Activated naive CD4-positive, alpha-beta T cell treated with anti-CD3 and anti-CD28 coated beads, Interleukin-2, amount 10 ng/mL, durations not matched to agents 7 days and 5 days (primary cell): ENCODE measurements at places on chromosomes 7 and 10.

DNA sequence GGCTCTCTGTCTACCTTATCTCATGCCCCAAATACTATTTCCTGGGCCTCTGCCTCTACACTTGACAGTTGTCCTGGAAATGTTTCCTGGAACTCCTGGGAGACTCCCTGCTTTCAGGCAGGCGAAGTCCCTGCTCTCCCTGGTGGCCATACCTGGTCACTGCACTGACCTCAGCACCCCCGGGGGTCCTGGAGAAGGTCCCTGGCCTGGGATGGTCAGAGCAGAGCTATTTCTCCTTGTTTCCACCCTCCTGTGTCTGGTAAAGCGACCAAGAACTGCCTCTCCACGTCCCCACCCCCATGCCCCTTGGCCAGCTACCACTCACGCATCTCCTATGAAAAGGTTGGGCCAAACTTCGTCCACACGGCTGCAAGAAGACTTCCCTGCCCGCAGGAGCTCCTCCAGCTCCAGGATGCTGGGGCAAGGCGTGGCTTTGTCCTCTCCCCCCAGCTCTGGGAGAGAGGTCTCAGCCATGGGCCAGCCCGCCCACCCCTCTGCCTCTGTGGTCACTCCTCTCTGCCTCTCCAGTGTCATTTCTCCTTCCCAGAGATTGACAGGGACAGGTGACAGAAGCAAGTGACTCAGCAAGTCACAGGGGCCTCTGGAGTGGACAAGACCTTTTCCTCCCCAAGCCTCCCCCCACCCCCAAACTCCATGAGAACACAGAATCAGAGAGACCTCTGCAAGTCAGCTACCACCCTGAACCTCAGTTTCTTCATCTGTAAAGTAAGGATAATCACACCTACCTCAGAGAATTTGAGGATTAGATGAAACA lies 2.6 kb upstream of the SAMD8 start:
- DNase-seq, result no peak

- no peak for DNase-seq
These were observed 251.1 kb upstream of the LRRN3 start for GRCh38 chr7:110839866-110840265.

DNA sequence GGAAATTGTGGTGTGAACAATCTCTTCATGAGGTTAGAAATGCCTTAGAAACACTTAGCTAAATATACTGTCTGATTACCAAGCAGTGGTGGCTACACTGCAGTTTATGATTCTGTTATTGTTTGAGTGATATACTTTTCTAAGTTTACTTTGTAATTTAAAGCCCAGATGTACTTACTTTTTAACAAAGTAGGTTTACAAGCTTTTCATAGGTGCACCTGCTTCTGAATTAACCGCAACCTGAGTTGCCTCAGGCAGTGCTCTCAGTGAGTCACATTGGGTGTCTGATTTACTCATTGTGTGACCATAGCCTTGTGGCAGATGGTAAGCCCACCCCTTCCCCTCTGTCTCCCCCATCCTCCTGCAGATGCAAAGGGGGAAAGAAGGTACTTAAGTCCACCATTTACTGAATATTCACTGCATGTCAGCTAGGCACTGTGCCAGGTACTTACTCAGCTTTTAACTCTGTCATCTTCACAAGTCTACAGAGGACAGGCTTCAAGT lies 9.0 kb downstream of the MTURN start:
- DNase-seq, result no peak

GRCh38 chr7:36840904-36841303 lies 116.6 kb upstream of the AOAH start:
- no peak for DNase-seq

DNA sequence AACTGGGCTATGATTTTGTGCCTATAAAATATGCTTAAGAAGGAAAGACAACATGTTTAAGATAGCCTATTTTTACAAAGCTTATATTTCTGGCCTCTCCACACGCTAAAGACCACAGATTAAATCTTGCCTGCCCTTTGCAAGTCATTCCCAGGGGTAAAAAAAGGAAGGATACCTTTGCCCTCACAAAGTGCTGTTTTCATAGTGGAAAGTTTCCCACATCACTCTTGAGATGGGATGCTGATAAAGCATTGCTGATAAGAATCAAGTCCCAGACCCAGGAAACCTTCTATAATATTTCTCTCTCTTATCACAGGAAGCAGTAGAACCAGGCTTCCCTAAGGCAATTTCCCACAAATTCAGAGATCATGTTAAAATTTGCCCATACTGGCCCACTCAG lies 56.5 kb downstream of the GSAP start:
- DNase-seq, result no peak

DNA sequence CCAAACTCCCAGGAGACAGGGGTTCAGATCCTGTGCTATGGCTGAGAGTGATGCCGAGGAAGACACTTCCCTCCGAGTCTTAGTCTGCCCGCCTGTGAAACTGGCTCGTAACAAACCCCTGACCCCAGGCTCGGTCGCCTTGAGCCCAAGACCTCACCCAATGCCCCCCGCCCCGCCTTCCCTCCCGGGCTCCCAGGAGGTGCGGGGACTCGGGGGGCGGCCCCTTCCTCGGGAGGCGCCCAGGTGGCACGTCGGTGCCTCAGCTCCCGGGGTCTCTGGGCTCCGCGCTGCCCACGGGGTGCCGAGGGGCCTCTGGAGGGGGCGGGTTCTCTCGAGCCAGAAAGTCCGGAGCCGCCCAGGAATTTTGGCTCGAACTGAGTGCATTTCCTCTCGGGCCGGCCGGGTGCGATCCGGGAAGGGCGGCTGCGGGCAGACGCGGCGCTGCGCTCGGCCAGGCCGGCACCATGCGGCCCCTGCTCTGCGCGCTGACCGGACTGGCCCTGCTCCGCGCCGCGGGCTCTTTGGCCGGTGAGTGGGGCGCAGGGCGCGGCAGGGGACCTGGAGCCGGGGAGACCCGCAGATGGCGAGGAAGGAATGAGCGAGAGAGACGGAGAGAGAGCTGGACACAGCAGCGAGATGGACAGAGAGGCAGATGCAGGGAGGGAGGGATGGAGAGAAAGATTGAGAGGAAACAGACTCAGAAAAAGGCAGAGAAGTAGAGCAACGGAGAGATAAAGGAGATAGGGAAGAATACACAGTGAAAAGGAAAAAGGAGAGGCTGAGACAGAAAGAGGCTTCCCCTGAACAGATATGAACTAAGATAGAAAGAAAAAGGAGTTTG lies at the start of gene PLAC9:
Gene PLAC9, plus strand, starts transcription at position 432 of the 841 bp plus-strand sequence. Its CDS starts 33 bp downstream, at position 465.
- DNase-seq, result no peak

DNA sequence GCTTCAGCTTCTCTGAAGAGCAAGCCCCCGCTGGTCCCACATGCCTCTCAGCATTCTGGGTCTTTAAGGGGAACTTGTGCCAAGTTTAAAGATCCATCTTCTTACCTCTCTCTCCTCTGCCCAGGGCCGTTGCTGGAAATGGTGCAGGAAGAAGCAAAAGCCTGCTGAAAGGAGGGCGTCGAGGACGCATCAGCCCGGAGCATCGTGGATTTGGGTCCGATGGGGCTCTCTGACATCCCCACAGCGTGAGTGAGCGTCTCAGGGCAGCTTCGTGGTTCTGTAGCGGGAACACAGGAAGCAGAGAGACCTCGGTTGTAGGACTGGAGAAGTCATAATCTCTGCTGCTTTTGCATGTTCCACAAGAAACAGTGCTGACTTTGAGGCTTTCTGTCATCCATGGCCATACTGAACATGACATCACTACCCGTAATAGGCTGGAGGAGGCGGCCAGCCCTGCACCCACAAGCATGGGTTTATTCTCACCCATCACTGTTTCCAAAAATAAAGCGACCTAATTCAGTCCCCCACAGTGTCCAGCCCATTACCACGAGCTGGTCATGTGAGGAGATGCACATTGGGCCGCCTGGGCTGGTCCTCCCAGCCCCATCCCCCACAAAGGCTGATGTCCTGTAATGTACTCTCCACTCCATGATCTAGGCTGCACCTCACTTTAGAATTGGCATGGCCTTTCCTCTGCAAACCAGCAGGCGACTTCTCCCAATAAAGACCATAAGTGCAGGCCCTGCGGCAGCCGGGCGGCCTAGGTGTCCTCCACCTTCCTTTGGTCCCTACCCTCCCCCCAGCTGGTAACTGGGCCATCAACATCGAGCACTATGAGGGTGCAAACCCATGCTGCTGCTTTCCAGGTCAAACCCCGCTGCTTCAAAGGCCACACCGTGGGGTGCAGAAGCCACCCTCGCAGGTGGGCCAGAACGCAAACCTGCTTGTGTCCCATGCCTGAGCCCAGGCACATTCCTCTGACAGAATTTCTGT lies 276.9 kb downstream of the TNS3 start:
- no peak for DNase-seq

DNA sequence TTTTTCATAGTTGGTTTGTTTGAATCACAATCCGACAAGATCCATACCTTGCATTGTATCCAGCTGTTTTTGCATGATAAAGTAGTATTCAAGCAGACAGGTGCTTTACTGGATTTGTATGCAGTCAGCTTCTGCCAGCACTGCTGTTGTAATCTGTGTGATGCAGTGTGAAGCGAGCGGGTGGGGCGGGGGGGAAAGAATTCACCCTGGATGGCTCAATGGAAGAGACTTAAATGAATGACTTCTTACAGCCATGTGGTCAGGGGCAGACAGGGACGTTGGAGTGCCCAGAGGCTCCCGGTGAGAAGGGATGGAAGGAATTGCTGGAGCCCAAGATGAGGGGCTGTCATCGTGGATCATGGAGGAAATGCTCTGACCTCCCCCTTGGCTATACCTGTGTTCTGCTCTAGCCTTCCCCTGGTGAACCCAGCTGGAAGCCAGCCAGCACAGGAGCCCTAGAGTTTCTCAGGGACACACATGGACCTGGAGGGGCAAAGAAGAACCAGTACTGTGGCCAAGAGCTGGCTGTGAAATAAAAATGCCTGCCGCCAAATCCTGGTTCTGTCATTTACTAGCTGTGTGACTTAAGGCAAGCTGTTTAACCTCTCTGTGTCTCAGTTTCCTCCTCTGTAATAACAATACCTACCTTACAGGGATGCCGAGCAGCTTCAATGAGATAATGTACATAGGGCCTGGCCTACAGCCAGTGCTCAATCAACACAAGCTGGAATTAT lies 14.1 kb downstream of the NFE2L3 start:
- no peak for DNase-seq

DNA sequence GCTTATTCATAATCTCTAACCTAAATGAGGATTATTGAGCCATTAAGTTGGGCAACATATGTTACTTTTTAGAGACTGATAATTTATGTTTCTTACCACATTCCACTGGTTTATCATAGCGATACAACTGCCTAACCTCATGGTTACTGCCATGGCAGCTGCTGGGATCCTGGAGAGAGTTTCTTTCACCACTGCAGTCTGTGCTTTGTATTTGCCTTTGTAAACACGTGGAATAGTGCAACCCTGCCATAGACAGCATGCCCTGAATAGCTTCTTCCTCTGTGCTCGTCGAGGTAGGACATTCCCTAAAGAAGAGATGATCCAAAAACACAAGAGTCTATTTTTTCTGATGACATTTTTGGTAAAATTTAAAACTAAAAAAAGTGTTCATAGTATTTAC lies 33.7 kb upstream of the PARP12 start:
- no peak for DNase-seq

- DNase-seq, result no peak
These were observed 65.6 kb downstream of the CTTNBP2 start for GRCh38 chr7:117807676-117808075.

DNA sequence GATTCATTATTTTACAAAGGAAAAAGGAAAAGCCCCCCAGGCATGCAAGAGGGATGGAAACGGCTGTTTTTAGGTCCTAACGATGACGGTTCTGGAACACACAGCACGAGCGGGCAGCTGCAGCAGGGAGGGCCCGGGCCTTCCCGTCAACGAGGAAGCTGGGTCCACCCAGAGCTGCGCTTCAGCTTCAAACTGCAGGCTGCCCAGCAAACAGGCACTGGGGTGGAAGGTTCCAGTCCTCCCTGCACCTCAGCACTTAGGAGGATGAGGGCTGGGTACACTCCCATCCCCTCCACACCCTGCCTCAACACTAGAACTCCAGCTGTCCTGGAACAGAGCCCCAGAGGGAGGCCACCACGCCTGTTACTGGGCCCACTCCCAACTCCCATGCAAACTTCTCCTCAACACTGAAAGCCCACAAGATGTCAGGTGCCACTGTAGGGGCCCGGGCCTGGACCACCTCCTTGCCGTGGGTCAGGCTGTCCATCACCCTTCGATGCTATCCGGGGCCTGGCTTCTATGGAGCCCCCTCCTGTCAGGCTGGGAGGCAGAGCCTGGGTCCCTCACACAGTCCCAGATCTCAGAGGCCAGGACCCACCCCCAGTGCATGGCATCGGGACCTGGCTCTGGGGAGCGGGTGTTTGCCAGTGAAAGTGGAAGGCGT lies 33.0 kb downstream of the PAPOLB start:
- DNase-seq, result no peak

DNA sequence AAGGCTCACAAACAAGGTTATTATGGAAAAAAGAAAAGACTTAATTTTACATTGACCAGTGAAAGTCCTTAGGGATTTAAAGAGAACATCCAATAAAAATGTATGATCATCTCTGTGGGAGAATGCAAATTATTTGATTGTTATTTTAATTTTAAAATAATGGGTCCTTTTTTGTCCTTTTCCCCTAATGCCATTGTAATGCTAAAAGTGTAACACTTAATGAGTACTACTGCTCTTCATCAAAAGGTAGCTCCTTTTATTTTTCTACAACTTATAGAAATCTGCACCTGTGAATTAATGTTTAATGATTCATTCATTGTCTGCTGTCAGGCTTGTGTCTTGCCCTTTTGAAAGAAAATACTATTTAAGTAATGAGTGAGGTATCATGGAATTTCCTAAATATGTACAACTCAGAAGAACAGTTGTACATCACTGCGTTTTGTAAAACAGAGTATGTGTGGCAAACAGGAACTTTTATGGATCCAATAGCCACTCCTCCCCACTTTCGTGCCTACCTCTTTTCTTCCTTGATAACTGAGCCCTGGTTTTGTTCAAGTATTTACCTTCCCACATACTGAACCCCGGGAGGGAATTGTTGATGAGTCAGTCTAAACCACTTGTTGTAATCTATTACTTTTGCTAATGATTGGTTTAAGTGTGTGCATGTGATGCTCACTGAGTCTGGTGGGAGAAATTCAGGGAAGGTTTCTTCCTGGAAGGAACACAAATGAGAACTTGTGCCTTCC lies 19.9 kb upstream of the TRUB1 start:
- DNase-seq, result no peak

DNA sequence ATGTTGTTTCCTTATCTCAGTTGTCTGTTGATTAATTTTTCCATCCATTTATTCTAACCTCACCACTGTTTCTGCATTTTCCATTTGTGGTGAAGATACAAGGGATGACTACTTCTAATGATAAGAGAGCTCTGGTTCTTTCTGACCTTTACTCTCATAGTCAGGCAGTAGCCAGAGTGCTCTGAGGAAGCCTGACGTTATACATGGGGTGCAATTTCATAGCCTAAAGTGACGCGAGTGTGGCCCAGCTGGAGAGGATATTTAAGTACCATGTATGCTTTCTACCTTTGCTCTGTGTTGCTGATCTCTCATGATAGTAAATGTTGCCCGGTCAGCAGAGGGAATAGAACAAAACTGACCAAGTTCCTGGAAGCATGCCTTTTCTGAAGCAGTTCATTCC lies 33.9 kb upstream of the CYCS start:
- no peak for DNase-seq

- peak; percentile 60 for DNase-seq
These were observed 31.4 kb upstream of the TRIM8 start for GRCh38 chr10:102612964-102613275.

- no peak for DNase-seq
These were observed 29.2 kb upstream of the PITRM1 start for GRCh38 chr10:3201796-3202195.

GRCh38 chr10:51030480-51030879 lies 43.8 kb upstream of the PRKG1 start:
- no peak for DNase-seq
